ENCODE measurements at places on chromosomes 12 and 14.
A peak's percentile ranks its signal among the peaks of the same experiment; 100 is the strongest.

- DNase-seq, result peak; percentile 37
Observed at GRCh38 chr12:116955382-116956021, 44.8 kb downstream of the FBXW8 start.

DNA sequence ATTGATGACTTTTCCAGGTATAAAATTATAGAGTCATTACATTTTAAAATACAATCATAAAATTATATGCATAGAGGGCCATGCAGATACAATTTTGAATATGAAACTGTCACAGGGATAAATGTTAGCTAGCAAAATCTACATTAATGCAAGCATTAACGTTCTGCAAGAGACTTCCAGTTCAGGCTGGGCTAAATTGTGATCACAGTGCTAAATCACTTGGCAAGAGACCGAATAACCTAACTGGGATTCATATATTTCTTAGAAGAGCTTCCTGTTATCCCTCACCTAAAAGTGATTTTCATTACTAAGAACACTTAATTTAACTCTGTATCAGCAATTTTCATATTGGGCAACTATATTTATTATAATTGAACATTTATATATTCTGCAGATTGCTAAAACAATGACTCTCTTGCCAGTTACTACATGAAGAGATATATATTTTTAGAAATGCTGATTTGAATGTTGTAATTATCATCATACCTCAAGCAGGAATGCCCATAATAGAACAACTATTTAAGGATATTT, 83.2 kb downstream of the MGAT4C start:
- no peak for DNase-seq

DNA sequence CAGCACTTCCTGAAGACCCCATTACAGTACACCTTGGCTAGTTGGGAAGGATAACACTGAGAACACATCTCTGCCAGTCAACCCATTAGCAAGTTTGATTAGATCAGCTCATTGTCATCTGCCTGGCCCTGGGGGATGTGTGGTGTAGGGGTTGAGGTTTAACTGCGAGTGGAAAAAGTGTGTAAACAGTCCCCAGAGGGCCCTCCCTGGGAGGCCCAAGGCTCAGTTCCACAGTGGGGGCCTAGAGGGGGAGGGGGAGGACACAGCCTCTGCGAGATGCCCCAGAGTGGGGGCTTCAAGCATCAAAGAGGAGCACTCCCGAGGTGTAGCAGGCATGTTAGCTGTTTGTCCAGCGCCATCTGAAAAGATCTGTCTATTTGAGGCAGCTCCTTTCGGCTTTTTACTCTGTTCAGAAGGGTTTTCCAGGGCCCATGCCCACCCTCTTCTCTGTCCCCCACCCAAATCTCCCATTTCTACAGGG, 344 bp downstream of the LPAR5 start:
- DNase-seq, result peak; percentile 63

DNA sequence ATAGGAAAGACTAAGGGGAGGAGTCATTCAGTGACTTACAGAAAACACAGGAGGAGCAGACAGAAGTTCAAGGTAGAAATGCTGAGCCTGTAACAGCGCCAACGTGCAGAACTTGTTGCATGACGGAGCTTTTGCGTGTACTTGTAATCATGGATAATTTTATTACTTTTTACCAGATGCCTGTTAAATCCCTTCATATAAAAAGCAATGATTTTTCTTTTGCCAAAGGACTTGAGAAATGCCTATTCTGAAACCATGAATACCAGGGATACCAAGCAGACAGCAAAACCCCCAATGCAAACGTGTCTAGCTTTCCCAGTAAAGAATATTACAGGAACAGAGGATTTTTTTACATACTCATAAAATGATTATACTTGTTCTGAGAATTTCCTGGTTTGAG, 163.6 kb upstream of the GSC start:
- no peak for DNase-seq

GRCh38 chr12:107903341-107904061, 129.0 kb downstream of the ASCL4 start:
- DNase-seq, result peak; percentile 86

- DNase-seq, result no peak
Observed at GRCh38 chr12:80195074-80195726, 95.9 kb downstream of the OTOGL start.

GRCh38 chr14:88195676-88196075, 127.4 kb downstream of the KCNK10 start:
- no peak for DNase-seq

DNA sequence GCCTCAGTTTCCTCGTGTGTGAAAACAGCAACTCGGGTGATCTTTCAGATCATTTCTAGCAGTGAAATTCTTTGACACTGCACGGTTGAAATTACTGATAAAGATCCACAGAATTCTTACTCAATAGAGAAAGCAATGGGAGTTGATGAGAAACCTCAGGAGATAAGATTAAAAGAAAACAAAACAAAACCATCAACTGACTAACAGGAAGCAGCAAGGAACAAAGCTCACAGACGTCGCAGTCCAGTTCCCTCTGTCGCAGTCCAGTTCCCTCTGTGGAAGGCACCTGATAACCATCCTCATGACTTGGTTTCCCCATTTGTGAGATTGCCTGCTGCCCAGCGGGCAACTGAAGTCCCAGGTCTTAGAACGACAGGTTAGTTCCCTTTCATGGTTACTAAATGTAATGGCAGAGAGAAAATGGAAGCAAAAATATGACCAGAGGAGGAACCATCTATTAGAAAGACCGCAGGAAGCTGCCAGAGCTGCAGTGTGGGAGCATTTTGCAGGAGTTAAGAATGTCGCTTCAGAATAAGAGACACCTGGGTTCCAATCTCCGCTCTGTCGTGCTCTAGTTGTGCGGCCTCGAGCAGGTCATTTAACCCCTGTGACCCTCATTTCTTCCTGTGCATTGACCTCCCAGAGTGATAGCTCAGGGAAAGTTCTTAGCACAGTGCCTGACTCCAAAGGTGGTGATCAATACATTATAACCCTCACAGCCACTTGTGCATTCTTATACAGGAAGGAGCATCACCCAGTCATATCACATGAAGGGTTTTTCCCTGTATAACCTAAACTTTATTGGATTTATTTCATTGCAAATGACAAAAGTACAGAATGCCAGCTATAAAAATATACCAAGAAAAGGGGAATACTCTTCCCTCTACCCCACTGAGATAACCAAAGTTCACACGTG, 5.1 kb upstream of the MED13L start:
- DNase-seq, result no peak

DNA sequence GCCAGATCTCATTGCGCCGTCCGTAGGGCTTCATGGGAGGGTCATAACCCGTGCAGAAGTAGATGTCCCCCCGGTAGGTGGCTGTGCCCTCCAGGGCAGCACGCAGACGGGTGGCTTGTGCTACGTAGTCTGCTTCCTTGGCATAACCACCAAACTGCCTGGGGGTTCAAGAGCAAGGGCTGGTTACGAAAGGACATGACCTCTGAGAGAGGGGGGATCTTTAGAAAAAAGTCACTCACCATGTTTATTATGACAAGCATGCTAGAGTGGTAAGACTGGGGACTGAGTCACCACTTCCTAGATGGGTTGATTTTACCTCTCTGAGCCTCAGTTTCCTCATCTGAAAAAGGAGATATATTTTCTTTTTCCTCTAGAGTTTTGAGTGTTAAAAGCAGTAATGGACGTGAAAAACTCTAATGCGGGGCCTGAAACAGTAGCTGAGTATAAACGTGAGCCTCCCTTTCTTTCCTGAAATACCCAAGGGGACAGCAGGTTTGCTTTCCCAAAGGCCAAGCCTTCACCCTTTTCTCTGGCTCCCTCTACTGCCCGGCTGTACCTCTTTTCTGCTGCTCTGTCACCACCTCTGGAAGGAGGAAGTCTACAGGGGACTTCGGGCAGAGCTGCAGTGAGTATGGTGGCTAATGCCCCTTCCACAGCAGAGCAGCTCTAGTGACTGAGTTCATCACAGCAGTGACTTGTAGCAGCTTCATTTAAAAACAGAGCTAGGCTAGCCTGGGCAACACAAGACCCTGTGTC, 23.5 kb upstream of the GPRC5D start:
- DNase-seq, result peak; percentile 25

DNA sequence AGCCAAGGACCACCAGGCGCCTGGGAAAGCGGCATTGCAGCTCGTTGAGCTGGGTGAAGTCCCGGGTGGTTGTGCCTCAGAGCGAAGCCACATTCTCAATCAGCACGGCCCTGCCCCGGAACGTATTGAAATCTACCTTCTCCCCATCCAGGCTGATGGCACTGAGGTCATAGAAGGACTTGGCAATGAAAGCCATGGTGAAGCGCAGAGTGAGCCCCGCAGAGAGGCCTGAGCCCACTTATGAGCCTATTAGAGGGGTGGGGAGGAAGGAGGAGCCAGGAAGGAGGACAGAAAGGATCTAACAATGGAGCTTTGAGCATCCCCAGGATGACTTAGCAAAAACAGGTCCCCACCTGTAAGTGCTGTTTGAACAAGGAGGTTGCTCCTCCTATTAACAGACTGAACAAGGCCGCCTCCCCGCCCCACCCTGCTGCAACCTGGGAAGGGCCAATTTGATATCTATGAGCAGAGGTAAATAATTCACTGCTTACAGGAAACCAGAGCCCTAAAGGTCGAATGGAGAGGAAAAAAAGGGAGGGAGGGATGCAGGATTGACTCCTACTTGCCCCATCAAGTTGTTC, at the start of gene GPX2:
Gene GPX2, minus strand, starts transcription at position 215 of the 581 bp plus-strand sequence. Its CDS starts 19 bp downstream, at position 196.
- no peak for DNase-seq

DNA sequence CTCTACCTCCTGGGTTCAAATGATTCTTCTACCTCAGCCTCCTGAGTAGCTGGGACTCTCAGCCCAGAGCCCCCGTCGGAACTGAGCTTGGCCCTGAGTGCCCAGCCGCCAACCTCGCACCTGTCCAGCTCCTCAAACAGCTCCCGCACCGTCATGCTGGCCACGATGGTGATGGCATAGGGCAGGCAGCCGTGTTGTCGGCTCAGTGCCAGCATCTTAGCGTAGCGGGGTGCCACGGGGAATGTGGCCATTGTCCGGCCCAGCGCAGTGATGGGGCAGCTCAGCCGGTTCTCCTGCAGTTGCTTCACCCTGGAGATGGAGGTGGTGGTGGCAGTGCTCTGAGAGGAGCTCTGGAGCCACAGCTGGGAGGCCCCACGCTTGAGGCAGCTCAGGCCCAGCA, 32.4 kb downstream of the DHX37 start:
- no peak for DNase-seq

GRCh38 chr12:15956010-15956409, 44.9 kb downstream of the DERA start:
- DNase-seq, result no peak
